ENCODE measurements at places on chromosomes 12 and 14.
A peak's percentile ranks its signal among the peaks of the same experiment; 100 is the strongest.

- DNase-seq = no peak
These were observed 144.8 kb upstream of the NAV3 start for GRCh38 chr12:77685901-77686300.

GRCh38 chr12:9064201-9064814 is 51.4 kb downstream of the A2M start:
- DNase-seq = peak; percentile 72

- DNase-seq = no peak
These were observed 33.7 kb upstream of the ALG10B start for GRCh38 chr12:38282886-38283285.

DNA sequence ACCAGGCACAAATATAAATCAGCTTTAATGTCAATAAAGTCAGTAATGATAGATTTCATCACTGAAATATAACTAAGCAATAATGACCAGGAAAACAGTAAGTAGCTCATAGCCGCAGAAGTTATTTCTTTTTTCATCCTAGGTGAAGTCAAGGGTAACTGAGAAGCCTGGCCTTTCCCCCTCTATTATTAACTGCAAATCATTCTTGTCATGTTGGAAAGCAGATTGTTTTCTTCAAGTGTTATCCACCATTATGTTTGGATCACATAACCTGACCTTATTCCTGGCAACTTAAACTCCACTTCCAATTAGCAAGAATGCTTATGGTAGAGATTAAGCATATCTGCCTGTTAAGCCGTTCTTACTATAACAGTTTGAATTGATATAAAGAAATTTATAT is 603.4 kb upstream of the FOXG1 start:
- no peak for DNase-seq

- DNase-seq = no peak
These were observed 98.9 kb downstream of the BCL11B start for GRCh38 chr14:99173086-99173485.

GRCh38 chr14:72904840-72905561 is 11.1 kb upstream of the DPF3 start:
- peak; percentile 63 for DNase-seq

DNA sequence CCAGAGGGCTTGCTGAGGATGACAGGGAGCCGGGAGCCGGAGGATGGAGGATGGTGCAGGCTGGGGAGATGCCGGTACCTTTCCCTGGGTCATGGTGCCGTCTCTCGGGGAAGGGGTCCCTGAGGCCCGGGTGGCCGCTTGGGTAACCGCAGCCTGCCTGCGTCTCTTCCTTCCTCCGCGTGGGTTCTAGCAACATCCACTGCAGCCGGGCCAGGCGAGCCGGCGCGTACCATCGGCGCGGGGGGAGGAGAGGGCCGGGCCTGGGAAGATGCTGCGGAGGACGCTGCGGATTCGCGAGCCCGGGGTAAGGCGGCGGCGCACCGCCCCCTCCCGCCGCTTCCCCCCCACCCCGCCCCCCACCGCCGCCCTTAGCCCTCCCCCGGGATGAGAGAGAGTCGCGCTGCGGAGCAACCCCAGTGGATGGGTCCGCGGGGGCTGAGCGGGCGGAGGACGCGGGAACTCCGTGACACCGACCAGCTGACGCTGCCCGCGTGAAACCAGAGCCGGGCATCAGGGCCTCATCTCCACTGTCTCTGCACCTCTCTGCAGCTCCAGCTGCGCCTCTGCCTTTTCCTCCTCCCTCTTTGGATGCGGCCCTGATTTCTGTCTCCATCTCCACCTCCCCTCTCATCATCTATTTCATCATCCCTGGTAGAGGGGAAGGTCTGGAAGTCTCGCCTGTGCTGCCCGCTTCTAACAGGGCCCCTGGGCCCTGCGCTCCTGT is at the start of gene FAIM2:
FAIM2 (minus strand) TSS at position 201 of the 724 bp plus-strand sequence; CDS start at position 93, 108 bp downstream.
- peak; percentile 54 for DNase-seq

DNA sequence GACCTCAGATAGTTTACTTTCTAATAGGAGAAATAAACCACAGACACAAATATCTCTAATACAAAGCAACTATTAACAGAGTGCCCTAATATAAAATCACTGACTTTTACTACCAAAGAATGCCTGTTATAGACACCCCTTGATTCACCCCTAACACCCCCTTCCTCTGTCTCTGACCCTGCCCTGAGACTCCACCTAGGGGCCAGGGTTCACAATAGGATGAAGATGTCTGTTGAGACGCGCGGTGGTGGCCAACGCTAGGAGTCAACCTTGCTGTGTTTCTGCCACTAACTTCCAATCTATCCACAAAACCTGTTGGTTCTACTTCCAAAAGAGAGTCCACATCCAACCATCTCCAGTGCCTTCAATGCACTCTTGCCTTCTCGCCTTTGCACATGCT is 10.9 kb upstream of the TC2N start:
- DNase-seq = no peak

DNA sequence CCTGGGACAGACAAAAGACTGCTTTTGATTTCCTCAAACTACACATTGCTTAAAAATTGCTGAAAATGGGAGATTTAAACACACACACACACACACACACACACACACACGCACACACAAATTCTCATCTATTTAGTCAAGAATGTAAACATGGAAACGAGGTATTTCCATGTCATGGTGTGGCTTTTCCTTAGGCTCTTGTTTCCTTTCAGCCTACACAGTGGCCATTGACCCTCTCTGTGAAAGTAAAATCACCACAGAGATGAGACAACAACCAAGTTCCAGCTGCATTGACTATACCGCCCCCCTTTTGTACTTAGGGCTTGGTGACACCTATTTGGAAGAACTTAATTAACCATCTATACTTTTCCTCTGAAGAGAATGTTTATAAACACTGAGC is 41.9 kb downstream of the TTC8 start:
- no peak for DNase-seq

DNA sequence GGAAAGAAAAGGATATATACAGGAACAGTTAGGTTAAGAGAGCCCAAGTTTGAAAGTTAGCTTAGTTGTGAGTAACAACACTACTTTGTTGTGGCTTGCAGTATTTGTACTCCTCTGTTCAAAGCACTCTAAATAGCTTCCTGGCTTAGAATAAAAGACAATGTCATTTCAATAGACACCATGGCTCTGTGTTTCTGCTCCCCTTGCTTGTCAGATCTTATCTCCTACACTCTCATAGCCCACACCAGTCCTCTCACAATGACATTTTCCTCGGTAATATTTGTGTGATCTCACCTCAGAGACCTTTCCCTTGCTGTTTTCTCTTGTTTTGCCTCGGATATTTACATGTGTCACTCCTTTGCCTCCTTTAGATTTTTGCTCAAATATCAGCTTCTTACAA is 418.4 kb downstream of the MDGA2 start:
- no peak for DNase-seq

GRCh38 chr12:127125607-127126259 is 1141.2 kb upstream of the TMEM132C start:
- peak; percentile 64 for DNase-seq

DNA sequence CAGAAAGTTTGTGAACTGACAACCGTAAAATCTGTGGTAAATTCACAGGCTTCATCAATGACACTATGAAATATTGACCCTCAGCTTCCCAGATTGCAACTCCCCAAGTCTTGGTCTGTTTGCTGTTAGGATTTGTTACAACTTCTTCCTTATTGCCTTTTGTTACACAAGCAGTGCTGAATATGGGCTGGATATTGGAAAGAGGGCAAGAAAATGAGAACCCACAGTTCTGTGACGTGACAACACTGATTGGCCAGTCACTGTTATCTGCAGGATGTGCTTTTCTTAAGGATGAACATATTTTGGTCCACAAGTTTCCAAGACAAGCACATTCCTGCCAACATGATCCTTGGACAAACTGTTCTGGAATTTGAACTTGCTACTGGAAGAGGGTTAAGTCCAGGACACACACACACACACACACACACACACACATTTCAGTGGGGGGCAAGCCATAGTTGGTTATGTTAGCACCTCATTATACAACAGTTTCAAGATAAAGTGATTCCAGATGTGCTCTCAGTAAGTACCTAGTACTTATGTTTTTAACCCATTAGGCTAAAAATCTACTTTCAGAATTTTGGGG is 16.6 kb upstream of the SLC38A2 start:
- no peak for DNase-seq

GRCh38 chr12:24111616-24112015 is 162.1 kb upstream of the SOX5 start:
- DNase-seq = no peak

GRCh38 chr12:52975820-52976573 is 27.1 kb downstream of the KRT18 start:
- no peak for DNase-seq

DNA sequence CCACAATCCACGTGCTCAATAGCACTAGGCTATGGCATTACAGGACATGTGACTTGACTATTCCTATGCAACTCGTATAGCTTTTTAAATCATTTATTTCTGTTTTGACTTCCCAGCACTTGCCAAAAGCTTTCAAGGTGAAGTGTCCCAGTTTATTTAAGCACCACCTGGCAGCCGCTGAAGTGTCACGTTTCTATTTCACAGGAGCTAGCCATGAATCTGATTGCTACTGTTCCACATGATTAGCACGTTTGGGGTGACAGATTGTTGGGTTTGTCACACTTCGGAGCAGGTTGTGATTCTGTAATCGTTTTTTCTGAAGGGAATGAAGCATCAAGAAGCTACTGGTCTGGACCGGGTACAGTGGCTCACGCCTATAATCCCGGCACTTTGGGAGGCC is 39.9 kb upstream of the BICDL1 start:
- DNase-seq = no peak

DNA sequence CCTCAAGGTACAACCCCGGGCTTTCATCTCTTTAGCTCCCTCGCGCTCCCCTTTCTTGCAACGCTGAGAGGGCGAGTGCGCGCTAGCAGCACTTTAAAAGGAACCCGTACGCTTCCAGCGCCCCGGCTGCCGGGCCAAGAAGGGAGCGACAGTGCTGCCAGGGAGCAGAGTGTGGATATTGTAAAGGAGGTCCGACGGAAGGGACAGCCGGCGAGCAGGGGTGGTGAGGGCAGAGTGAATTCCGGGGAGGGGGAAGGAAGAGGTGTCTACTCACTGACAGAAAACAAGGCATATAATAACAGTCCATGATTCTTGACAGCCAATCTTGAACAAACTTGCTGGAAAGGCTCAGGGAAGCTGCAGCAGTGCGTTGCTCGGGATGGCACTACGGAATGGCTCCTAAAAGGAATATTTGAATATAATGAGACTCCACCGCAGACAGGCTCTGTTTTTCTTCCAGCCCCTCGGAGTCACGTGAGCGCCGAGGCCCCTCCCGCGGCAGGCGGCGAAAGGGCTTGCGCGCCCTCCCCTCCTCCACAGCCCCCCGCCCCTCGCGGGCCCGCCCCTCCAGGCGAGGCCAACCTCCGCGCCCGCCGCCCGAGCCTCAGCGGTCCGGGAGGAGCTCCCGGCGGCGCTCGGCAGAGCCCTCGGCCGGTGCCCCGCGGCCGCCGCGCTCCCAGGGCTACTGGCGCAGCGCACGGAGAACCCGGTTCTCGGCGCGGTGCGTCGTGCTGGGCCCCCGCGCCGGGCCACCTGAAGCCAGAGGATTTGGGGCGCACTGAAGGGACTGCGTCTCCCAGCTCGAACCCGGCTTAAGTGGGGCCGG is 3.4 kb downstream of the BMP4 start:
- DNase-seq = peak; percentile 20

- DNase-seq = no peak
These were observed 404.5 kb downstream of the LRFN5 start for GRCh38 chr14:42011221-42011620.

GRCh38 chr12:94326727-94327126 is 132.9 kb downstream of the CEP83 start:
- DNase-seq = peak; percentile 7

DNA sequence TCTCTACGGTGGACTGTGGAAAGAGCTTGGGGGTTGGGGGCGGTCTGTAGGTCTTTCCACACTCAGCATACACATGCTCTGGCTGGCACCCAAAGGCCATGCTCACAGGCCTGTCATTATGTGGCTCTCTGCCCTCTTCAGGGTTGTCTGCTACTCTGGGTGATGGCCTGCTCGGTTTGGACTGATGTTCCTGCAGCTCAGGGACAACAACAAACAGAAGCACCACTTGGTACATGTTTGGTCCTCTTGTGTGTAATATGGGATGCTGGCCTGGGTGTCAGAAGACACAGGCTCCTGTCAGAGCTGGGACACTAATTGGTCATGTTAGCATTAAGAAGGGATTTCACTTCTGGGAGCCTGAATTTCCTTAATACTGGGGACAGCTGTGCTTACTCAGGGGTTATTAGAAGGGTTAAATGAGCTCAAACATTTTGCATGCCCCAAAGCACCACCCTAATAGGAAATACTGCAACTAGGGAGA is 32.7 kb upstream of the SELPLG start:
- no peak for DNase-seq

GRCh38 chr12:5577741-5578140 is 145.8 kb downstream of the NTF3 start:
- DNase-seq = no peak

DNA sequence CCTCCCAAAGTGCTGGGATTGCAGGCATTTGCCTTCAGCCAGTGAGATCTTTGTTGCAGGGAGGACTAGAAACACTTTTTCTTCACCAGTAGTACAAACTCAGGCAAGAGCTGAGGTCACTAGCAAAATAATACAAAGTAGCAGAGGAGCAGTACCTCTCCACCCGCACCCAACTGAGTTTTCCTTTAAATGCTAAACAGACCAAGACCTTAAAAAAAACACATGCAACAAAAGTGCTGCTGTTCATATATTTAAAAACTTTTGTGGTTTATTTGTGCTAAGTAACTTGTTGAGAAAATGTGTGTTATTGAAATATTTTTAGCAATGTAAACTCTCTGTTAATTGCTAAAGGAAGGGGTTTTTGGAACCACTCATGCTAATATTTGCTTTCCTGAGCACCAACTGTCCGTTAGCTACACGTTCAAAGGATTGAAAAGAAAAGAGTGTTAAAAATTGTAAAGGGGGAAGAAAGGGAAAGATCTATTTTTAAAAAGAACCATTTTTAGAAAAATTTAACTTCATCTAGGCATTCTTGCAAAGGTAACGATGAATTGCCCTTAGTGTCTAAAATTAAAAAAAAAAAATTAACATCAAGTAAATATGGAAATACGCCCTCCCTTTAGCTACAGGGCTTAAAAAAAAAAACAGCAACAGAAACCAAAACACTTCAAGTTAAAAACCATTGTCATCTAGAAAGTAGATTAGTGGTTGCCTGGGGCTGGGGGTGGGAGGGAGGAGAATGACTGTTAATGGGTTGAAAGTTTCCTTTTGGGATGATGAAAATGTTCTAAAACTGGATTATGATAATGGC is 114.0 kb upstream of the KRAS start:
- DNase-seq = peak; percentile 67

- DNase-seq = peak; percentile 50
These were observed 3.8 kb downstream of the BCDIN3D start for GRCh38 chr12:49838973-49839633.

GRCh38 chr12:24911271-24911791 is 37.6 kb downstream of the BCAT1 start:
- DNase-seq = no peak

GRCh38 chr14:92340931-92341330 is 18.0 kb downstream of the SLC24A4 start:
- peak; percentile 45 for DNase-seq

- no peak for DNase-seq
These were observed 567.0 kb downstream of the PRKD1 start for GRCh38 chr14:29360656-29361055.

- DNase-seq = peak; percentile 67
These were observed 115.2 kb upstream of the PELI2 start for GRCh38 chr14:56002876-56003625.
